ENCODE measurements at places on chromosomes 7 and 10. TPM values are rescaled to one million over a fixed set of nuclear protein-coding genes. Genes with fewer than 3 reads are reported as not detected.

Gene CHST15
- 8.3 TPM for total RNA-seq

DNA sequence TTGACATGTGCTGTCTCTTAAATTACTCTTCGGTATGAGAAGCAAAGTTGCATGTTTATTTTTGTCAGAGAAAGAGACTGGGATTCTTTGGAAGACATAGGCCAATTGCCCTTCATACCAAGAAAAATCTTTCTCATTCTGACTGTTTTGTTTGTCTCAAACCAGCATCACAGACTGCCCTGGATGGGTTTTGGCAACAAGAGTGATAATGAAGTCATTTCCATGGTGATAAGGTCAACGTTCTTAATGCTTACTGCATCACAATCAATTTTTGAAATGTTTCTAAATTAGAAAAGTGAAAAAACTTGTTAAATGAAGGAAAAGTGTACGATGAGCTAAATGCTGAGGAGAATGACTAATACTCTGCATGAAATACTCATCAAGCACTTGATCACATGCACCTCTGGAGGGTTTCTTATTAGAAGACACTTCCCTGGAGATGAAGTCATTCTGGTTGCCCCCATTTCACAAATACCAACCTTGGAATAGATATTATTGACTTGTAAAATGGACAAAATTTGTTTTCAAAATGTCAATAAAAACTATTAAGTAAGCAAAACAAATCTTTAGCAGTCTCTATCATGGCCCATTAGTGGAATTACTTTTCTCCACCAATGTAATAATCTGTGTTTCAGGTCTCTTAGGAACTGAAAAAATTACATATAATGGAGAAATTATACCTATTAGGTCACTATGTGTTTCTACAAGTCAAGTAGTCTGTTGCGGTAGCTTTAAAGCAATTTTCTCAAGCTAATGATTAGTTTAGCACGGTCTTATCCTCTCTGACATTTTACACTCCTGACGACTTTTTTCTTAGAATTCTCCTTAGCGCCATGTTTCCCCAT is 19.9 kb upstream of the SEC61G start:
- no peaks in the 10 kb centered on the region for H3K27me3 ChIP-seq
- no peak for DNase-seq
- H3K27ac ChIP-seq = no peak overlapping the region
- H3K4me3 ChIP-seq = no peak overlapping the region
- no peaks in the 10 kb centered on the region for H3K36me3 ChIP-seq
- peaks cover 5% of the 10 kb centered on the region for H3K4me1 ChIP-seq

GRCh38 chr10:34766266-34766600 is 48.9 kb downstream of the PARD3 start:
- 0 out of 2 replicates have a peak, but pooled peaks cover 4% of the 10 kb centered on the region for H3K36me3 ChIP-seq
- no peak overlapping the region for H3K4me3 ChIP-seq
- no peak overlapping the region for H3K27ac ChIP-seq
- DNase-seq = no peak

GRCh38 chr7:3927446-3928110 is 626.5 kb downstream of the SDK1 start:
- H3K36me3 ChIP-seq = peaks cover 4% of the 10 kb centered on the region
- no peak for DNase-seq
- H3K4me1 ChIP-seq = no peaks in the 10 kb centered on the region

DNA sequence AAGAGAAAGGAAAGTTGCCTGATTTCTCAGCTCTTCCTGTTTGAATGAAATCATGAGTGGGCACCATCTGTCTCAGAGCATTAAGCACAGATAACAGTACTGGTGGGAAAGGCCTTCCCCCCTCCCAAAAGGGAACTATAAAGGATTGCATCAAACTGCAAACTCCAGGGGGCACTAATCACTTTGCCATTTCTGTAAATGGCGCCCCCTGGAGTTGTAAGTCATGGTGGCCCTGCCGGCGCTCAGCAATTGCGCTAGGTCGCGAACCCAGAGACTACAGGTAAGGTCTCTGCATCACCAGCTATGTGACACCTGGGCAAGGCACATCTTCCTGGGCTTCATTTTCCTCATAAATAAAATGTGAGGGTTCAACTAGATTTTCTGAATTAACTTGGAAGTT is 11.1 kb downstream of the LRRC4 start:
- DNase-seq = no peak
- H3K36me3 ChIP-seq = no peaks in the 10 kb centered on the region
- H3K27me3 ChIP-seq = peaks cover 2% of the 10 kb centered on the region
- peaks cover 47% of the 10 kb centered on the region for H3K4me1 ChIP-seq
- H3K4me3 ChIP-seq = no peak overlapping the region

GRCh38 chr10:48465860-48466521 is 138.9 kb downstream of the ARHGAP22 start:
- peaks cover 5% of the 10 kb centered on the region for H3K36me3 ChIP-seq
- no peak for DNase-seq
- H3K27ac ChIP-seq = no peak overlapping the region
- no peak overlapping the region for H3K4me3 ChIP-seq
- H3K4me1 ChIP-seq = peaks cover 28% of the 10 kb centered on the region

All from HFFc6 (cell line).